ENCODE measurements at places on chromosomes 1 and 21.

- peak; percentile 83 for DNase-seq
Measured at GRCh38 chr1:91021686-91022517, at the start of gene ZNF644. Gene ZNF644 (minus strand): TSS chr1:91022035. CDS start chr1:90982353, 39,682 bp downstream.

DNA sequence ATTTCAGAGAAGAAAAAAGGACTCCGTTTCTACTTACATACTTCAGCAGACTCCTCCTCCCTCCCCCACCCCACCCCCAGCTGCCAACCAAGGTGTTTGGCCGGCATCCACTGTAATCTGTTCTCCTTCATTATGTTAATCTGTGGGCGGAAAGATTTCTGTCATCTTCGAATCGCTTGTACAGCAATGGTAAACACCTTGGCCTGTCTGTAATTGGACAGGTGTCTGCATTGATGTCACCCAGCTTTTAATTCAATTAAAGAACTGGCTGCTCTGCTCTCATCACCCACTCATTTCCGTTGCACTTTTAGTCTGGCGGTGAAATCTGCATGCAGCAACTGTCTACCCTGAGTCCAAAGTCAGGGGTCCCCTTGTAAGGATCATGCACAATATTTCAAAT lies 368.6 kb downstream of the USH2A start:
- no peak for DNase-seq

GRCh38 chr1:231236208-231236591 lies 4.8 kb upstream of the GNPAT start:
- no peak for DNase-seq

DNA sequence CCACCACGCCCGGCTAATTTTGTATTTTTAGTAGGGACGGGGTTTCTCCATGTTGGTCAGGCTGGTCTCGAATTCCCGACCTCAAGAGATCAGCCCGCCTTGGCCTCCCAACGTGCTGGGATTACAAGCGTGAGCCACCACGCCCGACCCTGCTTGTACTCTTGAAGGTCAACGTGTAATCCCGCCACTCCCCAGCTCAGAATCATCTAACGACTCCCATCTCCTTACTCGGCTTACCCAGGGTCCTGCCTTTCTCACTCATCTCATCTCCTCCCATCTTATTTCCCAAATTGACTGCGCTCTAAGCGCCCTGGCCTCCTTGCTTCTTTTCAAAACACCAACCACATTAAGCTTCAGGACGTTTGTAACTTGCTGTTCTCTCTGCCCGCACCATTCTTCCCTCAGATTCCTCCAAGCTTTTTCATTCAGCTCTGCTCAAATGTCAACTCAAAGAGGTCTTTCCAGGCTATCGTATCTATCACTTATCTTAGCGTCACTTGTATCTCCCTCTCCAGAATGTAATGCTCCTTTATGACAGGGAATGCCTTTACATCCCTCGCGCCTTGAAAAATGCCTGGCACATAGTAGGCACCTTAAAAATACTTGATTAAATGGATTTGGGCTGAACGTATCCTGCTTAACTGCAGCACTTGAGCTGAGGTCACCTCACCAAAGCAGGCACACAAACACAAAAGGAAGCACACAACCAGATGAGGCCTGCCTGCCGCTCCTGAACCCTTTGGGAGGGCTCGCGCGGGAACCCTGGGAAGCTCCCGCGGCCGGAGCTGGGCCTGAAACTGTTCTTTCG lies 1.4 kb upstream of the USP1 start:
- no peak for DNase-seq

DNA sequence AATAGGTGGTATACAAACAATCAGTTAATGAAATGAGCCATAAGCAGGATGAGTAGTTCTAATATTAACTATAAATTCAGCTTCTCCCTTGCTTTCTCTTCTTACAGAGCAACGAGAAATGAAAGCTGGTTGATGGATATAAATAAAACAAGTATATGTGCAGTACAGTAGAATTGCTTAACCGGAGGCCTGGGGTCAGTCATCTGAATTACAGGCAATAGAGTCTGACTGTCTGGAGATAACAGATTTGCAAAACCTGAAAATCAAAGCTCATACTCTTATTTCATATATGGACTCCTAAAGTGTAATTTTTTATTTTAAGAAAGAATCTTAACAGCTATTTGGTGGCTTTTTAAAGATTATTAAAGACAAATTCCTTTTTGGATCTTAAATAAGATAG lies 43.1 kb upstream of the SGIP1 start:
- no peak for DNase-seq

DNA sequence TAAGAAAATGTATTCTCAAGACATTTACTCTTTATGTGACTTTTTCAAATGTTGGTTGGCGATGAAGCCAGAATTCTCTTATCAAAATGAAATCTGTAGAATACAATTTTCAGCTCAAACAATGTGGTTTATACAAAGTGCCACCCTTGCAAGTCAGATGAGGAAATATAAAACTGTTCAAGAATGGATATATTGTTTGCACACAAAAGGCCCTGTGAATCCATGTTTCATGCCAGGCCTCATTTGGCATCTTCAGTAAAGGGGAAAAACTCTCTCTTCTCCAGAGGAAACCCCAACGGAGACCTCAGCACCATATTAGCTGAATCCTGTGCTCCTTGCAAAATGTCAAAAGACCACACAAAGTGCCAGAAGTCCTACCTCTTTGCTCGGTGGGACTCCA lies 310.4 kb downstream of the RRAGC start:
- no peak for DNase-seq

- no peak for DNase-seq
Measured at GRCh38 chr1:183346276-183346732, 71.9 kb downstream of the NMNAT2 start.

DNA sequence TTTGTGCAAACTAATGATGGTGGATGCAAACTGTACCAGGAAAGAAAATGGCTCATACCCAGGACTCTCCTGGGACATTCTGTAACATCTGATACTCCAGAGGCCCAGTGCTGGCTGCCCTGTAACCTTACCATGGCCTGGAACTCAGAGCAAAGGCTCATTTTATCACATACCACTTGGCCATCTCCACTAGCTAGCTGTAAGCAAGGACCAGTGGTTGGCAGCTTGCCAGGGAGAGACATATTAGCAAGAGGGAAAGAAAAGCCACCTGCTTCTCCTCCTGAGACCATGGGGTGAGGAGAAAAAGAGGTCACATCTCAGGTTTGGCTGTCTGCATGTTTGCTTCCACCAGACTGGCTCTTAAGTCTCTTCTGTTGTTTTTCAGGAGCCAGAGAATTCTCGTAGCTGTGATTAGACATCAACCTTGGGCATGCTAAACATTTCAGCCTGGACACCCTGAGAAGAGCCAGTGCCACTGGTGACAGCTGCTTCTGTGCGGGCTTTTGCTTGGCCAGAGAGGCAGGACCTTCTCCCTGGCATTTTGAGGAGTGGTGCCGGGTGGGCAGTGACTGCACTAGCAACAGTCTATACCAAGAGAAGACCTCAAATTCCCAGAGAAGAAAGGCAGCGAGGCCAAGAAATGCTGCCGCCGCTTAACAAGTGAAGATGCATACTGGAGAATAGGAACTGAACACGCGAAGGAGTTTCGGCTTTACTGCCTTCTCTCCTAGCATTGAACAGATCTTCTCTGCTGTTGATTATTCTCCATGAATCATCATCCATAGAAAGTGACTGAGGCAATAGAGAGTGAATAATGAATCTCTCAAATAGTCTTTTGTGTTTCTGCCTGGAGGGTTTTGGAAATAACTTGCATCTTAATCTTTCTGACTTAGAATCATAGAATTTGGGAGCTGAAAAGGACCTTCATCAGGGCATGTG lies 6.7 kb upstream of the INKA2 start:
- DNase-seq, result no peak

- DNase-seq, result no peak
Measured at GRCh38 chr1:109214695-109215623, 1.2 kb downstream of the SARS1 start.

DNA sequence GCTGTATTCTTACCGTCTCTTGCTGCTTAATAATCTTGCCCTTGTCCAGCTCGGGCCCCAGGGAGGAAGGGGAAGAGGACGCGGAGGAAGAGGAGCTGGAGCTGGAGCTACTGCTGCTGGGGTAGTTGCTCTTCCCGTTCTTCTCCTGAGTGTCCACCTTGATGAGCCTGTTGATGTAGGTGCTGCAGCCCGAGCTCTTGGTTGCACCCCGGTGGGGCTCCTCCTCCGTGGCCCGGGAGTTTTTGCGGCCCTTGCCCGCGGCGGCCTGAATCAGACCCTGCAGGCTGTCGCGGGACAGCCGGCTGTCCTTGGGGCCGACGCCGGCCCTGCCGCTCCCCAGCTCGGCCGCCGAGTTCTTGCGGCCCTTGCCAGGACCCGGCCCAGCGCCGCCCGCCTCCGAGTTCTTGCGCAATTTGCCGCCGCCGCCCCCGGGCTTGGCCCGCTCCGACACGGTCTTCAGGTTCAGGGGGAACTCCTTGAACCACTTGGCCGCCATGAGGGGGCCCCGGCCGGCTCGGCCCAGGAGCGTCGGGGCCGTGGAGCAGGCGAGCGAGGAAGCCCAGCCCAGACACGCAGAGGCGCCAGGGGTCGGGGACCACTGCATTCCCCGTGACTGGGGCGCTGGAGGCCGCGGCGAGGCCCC lies 475 bp upstream of the TDRD10 start:
- DNase-seq, result no peak

GRCh38 chr1:234519506-234519905 lies 40.5 kb upstream of the TARBP1 start:
- DNase-seq, result no peak

DNA sequence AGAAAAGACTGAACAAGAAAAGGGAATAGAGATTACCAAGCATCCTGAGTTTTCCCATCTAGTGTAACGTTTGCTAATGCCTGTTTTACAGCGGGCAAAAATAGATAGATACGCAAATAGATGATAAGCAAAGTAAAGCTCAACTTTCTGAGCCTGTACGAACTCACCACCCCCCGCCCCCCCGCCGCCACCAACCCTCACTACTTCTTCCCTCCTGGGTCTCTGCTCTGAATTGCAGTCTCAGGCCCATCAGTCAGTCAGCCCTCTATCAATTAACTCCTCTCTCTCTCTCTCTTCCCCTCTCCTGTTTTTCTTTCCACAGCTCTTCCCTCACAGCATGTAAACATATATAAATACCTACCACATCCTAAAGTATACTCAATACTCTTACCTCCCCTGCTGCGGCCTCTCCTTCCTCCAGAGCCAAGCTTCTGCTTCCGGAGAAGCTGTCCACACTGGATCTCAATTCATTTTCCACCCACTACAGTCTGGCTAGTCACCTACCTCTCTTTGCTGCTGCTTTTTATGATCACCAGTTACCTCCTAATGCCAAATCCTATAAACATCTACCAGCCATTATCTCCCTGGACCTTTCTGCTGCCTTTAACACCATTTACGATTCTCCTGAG lies 64.6 kb downstream of the CAPN2 start:
- DNase-seq, result no peak

DNA sequence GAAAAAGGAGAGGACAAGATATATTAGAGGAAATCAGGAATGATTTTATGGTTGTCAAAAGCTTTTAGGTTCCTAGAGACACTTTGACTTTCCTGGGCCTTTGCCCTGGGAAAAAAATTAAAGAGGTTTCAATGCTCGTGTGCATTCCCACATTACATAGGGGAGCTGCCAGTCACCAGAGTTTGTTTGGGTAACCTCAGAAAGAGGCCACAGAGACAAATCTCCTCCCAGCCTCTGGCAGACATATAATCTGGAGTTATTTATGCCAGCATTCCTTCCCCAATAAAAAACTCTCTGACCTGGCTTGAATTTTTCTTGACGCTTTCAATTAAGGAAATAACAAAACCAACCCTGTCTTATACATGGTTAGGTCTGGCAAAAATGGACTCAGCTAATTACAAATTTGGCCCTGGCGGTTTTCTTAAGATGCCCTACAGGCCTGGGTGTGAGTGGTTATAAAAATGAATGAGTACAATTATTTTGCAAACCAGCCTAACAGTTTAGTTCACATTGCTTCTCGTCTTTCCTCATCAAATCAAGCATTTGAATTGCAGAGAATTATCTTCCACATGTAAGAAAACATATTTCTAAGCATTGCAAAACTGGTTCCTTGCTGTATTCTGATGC lies 63.7 kb downstream of the WLS start:
- no peak for DNase-seq

DNA sequence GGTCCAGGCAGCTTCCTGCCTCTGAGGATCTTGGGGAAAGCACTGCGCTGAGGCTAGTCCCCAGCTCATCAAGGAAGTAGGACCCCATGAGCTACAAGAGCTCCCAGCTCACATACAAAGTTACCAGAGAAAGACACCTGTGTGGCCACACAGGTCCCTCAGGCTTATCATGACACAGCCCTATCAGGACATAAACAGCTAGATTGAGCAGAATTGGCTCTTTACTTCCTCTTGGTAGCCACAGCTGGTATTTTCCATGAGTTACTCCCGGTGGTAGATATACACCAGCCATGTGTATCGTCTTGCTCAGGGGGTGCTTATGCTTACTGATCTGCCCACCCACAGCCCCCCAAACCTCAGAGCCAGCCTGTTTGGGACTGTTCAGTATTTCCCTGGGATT lies 1.2 kb downstream of the LENEP start:
- DNase-seq, result no peak

GRCh38 chr1:154879038-154879421 lies 8.9 kb upstream of the KCNN3 start:
- DNase-seq, result no peak

GRCh38 chr1:229675396-229675795 lies 49.3 kb downstream of the URB2 start:
- DNase-seq, result no peak

DNA sequence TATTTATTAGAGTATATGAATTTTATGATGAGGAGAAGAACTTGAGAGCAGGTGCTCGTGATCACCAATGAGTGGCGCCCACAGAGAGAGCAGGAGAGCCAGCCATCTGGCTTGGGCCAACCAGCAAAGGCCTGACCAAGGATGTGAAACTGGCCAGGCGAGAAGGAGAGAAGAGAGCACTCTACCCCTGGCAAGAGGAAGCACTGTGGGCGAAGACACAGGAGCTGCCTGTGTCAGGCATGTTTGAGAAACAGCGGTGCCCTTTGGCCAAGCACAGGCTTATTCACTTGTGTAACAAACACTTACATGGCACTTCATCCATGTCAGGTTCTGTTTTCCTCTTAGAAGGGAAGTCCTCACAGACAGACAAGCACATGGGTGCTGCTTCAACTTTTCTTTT lies 4.2 kb upstream of the SIPA1L2 start:
- no peak for DNase-seq

- no peak for DNase-seq
Measured at GRCh38 chr1:156833603-156834002, 17.0 kb upstream of the SH2D2A start.

GRCh38 chr1:158199849-158200248 lies 19.2 kb downstream of the CD1D start:
- no peak for DNase-seq

DNA sequence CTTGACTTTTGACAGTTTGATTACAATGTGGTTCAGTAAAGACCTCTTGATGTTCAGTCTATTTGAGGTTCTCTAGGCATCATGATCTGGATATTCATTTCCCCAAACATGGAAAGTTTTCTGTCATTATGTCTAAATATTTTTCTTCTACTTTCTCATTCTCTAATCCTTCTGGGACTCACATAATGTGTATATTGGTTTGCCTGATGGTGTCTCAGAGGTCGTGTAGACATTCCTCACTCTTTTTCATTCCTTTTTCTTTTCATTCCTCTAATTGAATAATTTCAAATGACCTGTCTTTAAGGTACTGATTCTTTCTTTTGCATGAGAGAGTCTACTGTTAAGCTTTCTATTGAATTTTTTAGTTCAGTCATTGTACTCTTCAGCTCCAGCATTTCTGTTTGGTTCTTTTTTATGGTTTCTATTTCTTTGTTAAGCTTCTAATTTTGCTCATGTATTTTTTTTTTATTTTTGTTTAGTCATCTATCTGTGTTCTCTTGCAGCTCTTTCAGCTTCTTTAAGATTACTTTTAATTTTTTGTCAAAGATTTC lies 158.4 kb downstream of the GDAP2 start:
- DNase-seq, result no peak

GRCh38 chr1:208167261-208167869 lies 76.8 kb downstream of the PLXNA2 start:
- no peak for DNase-seq

GRCh38 chr1:244011271-244011670 lies 39.8 kb upstream of the ZBTB18 start:
- no peak for DNase-seq

All from progenitor cell of endocrine pancreas (in vitro differentiated cells).